ENCODE measurements at places on chromosomes 1 and 21.

- DNase-seq = peak; percentile 62
These were observed 596 bp downstream of the TOR3A start for GRCh38 chr1:179082333-179082998.

DNA sequence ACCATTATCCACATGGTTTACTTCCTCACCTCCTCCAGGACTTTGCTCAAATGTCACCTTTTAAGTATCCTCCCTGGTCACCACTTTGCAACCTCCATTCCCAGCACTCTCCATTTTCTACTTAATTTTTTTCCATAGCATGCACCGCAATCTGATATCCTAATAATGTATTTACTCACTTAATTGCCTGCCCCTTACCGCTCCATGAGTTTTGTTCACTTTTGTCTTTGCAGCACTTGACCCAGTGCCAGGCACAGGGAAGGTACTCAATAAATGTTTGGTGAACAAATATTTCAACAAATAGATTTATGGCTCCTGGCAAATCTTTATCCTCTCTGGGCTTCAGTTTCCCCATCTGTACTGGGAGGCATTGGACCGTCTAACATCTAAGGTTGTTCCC, 53.6 kb downstream of the UBE2T start:
- DNase-seq = no peak

GRCh38 chr1:96130432-96130831, 591.2 kb upstream of the PTBP2 start:
- DNase-seq = no peak

DNA sequence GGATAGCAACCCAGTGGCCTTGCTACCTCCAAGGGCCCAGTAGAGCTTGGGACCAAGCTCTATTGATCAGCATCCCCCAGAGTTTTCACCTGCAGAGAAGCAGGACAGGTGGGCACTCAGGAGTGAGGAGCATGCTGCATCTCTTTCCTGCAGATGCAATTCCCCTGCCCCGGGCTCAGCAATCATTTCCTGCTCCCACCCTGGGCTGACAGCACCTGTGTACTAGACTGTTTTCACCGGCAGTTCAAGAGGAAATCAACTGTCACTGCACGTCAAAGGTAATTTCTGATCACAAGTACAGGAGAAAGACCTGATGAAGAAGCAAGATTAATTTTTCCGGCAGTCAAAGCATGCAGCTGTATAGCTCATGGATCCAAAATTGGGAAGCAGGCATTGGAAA, 8.8 kb upstream of the NT5C1A start:
- no peak for DNase-seq

DNA sequence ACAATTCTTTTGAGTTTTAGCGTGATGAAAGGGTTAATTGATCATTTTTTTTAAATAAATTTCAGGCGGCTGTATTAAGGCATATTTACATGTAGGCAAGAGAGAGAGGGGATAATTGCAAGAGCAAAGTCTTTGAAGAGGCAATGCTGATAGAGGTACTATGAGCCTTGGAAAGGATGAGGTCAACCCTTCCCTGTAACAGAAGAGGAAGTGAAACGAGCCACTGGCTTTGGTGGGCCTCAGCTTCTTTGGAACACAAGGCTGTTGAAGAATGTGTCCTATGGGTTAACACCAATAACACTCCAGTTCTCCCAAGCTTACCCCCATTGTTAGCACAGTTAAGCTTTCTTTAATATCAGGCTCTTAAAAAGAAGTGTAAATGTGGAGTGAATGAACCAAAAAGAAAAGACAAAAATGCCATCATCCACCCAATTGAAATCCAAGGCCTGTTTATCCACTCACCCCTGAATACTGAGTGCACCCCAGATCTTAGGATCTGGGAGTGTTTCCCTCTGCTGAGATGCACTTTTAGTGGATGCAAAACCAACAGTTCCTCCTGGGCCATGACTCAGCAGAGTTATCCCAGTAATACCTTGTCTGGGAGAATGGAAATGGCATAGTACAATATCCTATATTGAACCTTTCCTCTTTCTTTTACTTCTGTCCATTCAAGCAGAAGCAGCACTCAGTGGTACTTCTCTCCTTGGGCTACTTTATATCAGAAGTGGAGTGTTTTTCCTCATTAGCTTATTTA, 216.4 kb downstream of the SLC44A5 start:
- DNase-seq = no peak

DNA sequence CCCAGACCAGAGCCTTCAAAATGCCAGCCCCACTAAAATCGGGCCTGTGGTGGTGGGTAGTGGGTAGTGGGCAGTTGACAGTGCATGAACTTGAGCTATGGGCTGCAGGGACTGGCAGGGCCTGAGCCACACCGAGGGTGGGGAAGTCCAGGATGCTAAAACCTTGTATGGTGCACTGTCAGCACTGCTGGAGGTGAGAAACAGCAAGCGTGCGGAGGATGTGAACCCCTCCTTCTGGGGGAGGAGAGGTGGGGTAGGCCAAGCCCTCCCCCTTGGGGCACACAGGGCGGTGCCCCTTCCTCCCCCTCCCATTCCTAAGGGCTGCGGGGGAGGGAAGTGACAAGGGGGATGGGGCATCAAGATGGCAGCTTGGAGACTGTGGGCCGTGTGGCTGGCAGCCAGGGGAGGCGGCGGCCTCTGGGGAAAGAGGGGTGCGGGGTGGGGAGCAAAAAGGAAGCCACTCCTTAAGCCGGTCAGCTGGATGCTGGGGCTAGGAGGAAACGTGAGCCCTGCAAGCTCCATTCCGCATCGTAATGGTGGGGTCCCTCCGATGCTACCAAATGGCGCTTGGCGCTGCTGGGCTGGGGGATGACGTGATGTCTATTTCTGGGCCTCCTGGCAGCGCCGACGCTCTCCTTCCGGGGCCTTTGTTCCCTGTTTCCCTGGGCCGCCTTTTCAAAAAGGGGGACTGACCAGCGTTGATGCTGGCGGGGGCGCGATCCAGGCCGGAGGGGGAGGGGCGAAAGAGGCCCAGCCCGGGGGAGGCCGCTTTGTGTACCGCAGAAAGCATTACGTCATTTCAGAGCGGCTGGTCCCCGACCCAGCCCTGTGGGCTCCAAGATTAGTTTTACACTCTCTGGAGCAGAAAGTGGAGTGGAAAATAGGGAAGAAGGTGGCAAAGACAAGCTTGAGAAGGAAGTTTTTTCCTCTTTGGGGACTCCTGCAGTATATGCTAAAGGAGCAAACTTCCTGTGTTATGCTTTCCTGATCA, 809 bp downstream of the SYT11 start:
- peak; percentile 88 for DNase-seq

GRCh38 chr1:197356723-197357533, 88.9 kb downstream of the CRB1 start:
- peak; percentile 65 for DNase-seq

DNA sequence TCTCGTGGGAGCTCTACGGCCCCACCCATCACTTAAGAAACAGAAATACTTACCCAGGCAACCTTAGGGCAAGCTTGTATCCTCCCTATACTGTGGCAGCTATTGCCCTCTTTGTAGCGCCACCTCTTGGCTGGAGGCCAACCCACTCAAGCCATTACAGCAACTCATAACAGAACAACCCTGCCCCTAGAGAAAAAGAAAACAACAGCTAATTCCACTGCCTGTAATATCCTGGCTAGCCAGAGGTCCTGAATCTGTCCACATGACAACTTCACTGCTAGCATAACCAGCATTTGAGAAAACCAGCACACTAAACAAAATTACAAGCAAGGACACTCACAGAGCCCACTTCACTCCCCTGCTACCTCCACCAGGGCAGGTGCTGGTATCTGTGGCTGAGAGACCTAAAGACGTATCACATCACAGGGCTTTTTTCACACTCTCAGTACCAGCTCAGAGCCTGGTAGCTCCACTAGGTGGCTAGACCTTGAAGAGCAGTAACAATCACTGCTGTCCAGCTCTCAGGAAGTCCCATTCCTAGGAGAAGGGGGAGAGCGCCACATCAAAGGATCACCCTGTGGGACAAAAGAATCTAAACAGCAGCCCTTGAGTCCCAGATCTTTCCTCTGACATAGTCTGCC, 14.5 kb upstream of the MX1 start:
- no peak for DNase-seq

- DNase-seq = peak; percentile 17
These were observed 3.1 kb downstream of the PTAFR start for GRCh38 chr1:28173151-28173979.

GRCh38 chr1:236168716-236169429, 26.5 kb downstream of the GPR137B start:
- peak; percentile 47 for DNase-seq

GRCh38 chr1:55463814-55464475, 248.8 kb upstream of the USP24 start:
- DNase-seq = no peak

GRCh38 chr1:17672226-17672625, 82.9 kb upstream of the ACTL8 start:
- DNase-seq = no peak

GRCh38 chr1:166905900-166906299, 29.8 kb upstream of the TADA1 start:
- DNase-seq = peak; percentile 46

DNA sequence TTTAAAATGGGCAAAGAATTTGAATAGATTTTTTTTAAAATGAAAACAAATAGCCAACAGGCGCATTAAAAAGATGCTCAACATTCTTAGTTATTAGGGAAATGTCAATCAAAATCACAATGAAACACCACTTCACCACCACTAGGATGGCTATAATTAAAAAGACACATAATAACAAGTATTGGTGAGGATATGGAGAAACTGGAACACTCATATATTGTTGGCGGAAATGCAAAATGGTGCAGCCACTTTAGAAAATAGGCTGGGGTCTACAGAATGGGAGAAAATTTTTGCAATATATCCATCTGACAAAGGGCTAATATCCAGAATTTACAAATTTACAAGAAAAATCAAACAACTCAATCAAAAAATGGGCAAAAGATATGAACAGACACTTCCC, 107.8 kb upstream of the FOXD3 start:
- DNase-seq = no peak

DNA sequence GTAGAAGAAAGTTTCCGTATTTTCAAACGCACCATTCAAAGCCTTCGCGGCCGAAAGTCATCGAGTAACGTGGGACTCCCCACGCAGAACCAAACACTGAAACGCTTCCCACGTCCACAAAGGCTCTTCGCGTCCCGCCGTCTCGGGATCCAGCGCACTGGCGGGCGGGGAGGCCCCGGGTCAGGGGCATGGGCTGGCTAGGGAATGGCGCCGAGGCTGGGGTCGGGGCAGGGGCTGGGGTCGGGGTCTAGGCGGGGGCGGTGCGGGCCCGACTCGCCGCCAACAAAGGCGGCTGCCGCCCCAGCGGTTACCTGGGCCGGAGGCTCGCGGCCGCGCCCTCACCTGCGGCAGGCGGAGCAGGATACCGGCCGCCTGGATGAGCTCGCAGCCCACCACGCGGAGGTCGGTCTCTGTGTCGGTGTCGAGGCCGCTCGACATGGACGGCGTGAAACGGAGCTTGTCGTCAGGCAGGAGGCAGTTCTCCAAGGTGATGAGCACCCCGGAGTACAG, 403 bp downstream of the CCNL2 start:
- peak; percentile 49 for DNase-seq

- DNase-seq = no peak
These were observed 4.3 kb upstream of the GPR153 start for GRCh38 chr1:6265151-6265550.

DNA sequence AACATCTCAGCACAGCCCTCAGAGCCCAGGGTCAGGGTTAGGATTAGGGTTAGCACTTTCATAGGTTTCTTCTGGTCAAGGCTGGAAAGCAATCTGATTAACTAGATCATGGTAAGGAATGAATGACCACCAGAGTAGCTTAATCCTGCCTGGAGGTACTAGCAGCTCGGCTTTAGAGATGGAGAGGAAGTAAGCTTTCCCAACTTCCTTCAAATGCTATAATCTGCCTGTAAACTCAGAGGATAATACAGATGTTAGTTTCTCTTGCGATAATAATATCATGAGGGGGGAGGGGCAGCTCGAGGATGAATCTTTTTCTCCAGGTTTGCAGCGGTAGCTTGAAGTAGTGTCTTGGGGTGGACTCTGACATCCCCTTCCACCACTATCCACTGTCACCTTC, 194.9 kb downstream of the HIVEP3 start:
- no peak for DNase-seq

- peak; percentile 84 for DNase-seq
These were observed 29.3 kb downstream of the SLC66A1 start for GRCh38 chr1:19341201-19342061.

GRCh38 chr1:175628548-175629317, 114.7 kb downstream of the TNR start:
- no peak for DNase-seq

GRCh38 chr1:109639841-109640184, 16.1 kb upstream of the GSTM4 start:
- DNase-seq = no peak

- DNase-seq = no peak
These were observed 969 bp upstream of the ALDH4A1 start for GRCh38 chr1:18903291-18903756.

Measured in GM23248 (cell line).